ENCODE measurements at places on chromosomes 11 and 22.

DNA sequence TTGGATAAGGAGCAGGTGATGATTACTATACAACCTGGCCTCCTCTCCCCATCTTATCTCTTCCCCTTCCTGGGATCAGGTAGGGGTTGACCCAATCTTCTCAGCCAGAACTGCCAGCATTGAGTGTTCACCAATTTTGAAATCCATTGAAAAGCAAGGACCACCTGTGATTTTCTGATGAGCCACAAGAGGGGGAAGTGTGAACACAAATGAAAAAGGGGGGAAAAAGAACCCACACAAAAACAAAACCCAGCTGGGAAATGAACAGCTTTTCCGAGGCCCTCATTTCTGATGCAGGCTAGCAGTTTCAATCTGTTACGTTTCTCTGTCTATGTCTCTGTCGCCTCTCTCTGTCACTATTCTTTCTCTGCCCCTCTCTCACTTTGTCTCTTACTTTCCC lies 161.9 kb downstream of the INSC start:
- peak; percentile 9 for DNase-seq

- no peak for DNase-seq
These were observed 81.0 kb upstream of the SCUBE2 start for GRCh38 chr11:9172389-9172788.

GRCh38 chr11:134173296-134173695 lies 50.5 kb downstream of the NCAPD3 start:
- no peak for DNase-seq

DNA sequence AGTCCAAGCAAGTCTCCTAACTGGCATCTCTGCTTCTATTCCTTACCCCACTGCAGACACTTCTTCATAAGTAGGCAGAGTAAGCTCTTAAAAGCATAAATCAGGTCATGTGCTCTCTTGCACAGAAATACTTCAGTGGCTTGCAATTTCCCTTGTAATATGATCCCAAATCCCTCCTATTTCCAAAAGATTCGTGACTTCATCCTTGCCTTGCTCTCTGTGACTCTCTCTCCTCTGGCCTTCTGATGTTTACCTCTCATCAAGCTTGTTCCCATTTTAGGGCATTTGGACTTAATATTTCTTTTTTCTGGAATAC lies 37.4 kb upstream of the NCR3LG1 start:
- DNase-seq: no peak

DNA sequence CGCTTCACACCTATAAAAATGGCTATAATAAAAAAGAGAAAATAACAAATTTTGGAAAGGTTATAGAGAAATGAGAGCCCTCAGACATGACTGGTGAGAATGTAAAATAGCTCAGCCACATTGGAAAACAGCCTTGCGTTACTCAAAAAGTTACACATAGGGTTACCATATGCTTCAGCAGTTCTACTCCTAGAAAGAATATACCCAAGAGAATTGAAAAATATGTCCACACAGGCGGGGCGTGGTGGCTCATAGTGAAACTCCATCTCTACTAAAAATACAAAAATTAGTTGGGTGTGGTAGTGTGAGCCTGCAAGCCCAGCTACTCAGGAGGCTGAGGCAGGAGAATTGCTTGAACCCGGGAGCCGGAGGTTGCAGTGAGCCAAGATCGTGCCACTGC lies 7.6 kb upstream of the JHY start:
- DNase-seq: no peak

DNA sequence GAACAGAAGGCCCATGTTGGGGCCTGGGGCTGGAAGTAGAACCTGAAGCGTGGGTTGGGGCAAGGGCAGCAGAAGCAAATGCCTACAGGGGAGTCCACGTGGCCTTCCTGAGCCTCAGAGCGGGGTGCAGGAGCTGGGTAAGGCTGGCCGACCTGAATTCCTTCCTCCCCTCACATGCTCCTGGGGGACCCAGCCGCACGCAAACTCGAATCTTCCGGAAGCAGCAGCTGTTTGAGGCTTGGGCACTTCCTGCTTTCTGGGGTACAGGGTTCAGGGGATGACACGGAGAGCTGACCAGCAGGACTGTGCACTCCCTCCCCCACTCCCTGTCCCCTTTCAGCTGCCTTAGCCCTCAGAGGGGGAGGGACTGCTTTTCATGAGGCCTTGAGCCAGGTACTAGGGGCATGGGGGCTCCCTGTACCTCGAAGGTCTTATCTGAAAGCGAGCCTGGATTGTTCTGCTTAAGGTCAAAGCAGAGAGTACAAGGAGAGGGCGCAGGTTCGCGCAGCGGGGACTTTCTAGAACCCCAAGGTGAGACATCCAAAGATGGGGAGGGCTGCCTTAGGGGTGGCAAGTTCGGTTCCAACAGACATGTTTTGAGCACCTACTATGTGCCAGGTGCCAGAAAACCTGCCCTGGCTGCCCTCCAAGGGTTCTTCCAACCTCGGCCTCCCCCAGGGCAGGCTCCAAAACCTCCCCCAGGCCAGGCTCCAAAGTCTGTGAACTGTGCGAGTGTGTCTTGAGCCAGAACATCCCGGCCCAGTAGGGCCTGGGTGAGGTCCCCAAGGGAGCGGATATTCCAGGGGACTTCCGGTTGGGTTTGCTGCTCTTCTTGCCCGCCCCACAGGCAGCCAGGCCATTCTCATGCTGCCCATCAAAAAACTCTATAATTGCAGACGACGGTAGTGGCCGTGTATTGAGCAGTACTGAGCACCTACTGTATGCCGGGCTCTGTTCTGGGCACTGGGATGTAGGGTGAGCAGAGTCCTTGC lies 1.7 kb downstream of the NCF4 start:
- no peak for DNase-seq

DNA sequence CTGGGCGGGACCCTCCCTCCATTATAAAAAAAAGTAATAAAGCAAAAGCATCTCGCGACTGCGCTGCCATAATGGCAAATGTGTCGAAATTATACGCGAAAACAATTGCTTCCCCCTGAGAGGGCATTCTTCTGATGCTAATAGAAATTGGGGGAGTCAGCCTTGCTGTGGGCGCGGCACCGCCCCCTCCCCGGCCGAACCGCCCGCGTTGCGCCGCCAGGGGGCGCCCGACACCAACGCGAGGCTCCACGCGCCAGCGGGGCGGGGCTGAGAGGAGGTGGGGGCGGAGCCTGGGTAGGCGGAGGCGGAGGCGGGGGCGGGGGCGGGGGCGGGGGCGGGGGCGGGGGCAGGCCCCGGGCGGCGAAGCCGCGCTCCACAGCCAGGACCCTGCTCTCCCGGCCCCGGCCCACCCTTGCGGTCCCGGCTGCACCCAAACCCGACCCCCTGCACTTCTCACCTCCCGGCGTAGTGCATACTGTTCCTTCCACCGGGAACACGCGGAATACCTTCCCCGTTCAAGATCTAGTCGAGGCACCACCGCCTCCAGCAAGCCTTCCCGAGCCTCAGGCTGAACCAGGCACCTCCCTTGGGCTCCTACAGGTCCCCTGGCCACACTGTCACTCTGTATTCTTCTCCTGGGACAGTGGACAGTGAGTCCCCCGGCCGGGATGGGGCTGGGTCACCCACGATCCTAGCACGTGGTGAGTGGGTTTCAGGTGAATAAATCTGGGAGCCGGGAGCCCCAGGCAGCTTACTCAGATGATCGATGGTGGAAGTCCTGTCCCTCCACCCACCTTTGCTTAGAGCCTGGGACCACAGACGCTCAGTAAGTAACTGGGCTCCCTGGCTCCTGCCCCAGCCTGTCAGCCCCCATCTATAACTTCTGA lies 15.5 kb upstream of the UPK3A start:
- peak; percentile 79 for DNase-seq

DNA sequence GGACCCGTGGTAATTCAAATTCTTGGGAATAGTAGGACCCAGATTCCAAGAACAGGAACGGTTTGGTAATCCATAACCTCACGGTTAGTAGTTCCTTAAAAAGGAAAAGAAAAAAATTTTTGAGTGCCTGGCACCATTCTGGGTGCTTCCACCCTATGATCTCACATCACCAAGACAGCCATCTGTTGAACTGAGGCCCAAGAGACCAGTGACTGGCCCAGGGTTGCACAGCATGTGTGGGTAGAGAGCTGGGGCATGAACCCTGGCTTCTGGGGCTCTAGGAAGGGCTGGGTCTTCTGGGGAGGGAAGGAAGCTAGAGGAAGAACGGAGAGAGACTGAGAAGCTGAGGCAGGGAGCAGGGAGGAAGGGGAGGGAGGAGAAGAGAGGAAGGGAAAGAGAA lies 4.7 kb upstream of the SPI1 start:
- no peak for DNase-seq

- no peak for DNase-seq
These were observed 7.6 kb downstream of the DDIAS start for GRCh38 chr11:82909015-82909640.

DNA sequence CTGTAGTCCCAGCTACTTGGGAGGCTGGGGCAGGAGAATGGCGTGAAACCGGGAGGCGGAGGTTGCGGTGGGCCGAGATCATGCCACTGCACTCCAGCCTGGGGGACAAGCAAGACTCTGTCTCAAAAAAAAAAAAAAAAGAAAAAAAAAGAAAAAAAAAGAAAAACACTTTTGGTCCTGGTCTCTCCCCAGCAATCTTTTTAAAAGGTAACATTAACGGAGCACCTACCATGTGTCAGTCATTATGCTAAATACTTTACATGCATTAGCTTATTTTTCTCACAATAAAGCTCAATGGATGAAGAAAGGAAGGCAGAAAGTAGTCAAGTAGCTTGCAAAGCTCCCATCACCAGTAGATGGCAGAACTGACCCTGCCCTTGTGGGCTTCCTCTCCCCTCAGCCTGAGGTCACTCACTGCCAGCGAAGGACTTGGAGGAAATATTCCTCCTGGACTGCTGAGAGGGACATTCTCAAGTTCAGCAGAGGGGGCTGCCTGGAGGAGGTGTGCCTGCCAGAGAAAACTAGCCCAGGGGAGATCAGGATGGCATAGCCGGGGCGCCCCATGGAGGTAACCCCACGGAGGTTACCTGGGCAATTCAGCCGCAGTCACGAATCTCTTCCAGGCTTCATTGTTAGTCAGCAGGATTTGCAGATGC lies 15.5 kb downstream of the APOL3 start:
- peak; percentile 78 for DNase-seq

Measured in OCI-M1 (cell line).